HS-27A (cell line): ENCODE measurements at places on chromosomes 5 and 9.

GRCh38 chr5:157343842-157344790, 78.2 kb downstream of the CYFIP2 start:
- DNase-seq = no peak

DNA sequence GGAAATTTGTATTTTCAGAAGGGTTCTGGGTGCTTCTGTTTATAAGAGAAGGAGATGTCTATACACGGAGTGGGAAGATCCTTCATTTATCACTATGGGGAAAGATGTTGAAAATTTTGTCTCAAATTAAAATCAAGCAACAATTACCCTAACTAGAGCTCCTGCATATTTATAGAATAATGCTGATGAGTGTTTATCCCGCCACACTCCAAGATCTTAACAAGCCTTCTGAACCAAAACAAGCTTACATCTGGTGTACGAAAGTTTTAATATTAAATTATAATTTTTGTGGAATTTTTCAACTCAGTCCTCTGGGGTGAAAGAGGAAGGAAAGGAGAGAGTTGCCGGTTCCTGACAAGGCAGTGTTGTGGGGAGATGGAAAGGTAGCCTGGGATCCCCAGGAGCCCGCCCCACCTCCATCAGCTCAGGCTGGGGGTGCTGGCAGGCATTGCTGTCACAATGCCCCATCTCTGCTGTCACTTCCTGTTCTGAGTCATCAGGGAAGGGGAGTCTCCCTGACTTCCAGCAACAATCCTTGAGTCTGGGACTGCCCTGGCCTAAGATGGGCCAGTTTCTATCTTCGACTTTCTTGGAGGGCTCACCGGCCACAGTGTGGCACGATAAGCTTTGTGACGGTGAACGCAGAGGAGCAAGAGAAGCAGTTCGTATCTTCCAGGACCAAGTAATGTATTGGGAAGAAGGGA, 64.5 kb downstream of the ERAP1 start:
- DNase-seq = no peak

DNA sequence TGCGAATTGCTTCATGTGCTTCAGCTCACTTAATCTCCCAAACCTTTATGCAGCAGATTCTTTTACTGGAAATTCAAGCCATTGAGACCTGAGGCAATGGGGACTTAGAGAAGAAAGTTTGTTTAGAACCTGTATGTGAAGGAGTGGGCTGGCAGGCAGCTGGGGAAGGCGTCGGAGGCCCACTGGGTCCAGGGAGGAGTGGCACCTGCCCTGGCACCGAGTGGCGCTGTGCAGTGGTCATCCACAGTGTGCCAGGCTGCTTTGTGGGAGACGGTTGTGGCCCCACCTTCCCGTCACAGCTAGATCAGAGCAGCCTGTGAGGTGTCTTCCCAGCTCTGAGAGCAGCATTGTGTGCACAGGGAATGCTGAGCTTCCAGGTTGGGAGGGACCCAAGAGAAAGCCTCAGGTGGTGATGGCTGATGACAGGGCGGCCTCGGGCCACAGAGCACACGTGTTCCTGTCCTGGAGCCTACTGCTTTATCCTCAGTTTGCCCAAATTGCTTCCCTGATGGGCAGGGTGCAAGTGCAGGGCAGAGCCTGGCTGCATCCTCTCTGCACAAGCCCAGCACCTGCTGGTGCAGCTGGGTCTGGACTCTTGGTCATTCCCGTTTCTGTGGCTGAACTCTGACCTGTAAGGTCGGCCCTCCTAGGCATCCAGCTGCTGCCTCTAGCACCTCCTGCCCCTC, 175.2 kb downstream of the CACNA1B start:
- DNase-seq = no peak

DNA sequence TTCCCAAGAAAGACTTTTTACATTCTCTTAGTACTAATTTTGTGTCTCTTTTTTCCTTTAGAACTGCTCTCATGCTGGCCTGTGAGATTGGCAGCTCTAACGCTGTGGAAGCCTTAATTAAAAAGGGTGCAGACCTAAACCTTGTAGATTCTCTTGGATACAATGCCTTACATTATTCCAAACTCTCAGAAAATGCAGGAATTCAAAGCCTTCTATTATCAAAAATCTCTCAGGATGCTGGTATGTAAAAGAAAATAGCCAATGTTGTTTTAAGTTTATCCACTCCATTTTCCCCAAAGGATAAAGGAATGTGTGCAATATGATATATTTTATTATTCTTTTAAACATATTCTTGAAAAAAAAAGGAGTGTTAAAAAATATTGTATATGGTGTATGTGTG, 27.3 kb upstream of the TTC23L start:
- peak; percentile 50 for DNase-seq

GRCh38 chr5:58440901-58441460, 18.9 kb downstream of the PLK2 start:
- no peak for DNase-seq

- DNase-seq = no peak
Observed at GRCh38 chr5:86442036-86442745, 175.6 kb upstream of the COX7C start.

GRCh38 chr9:82539856-82540579, 522.9 kb downstream of the RASEF start:
- DNase-seq = no peak

DNA sequence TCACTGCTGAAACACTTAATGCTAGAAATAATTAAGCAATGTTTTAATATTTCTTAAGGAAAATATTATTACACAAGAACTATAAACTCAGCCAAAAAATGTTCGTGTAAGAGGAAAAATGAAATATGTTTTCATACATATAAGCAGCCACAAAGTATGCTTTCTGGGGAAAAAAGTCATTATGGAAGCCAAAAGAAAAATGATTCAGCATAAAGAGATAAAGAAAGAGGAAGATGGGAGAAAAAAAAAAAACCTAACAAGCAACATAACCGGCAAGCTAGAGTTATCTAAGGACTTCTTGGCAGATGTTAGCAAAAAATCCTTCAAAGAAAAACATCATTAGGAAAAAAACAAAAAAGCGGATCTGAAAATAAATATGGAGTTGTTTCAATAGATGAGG, 179.1 kb downstream of the MUSK start:
- DNase-seq = no peak

DNA sequence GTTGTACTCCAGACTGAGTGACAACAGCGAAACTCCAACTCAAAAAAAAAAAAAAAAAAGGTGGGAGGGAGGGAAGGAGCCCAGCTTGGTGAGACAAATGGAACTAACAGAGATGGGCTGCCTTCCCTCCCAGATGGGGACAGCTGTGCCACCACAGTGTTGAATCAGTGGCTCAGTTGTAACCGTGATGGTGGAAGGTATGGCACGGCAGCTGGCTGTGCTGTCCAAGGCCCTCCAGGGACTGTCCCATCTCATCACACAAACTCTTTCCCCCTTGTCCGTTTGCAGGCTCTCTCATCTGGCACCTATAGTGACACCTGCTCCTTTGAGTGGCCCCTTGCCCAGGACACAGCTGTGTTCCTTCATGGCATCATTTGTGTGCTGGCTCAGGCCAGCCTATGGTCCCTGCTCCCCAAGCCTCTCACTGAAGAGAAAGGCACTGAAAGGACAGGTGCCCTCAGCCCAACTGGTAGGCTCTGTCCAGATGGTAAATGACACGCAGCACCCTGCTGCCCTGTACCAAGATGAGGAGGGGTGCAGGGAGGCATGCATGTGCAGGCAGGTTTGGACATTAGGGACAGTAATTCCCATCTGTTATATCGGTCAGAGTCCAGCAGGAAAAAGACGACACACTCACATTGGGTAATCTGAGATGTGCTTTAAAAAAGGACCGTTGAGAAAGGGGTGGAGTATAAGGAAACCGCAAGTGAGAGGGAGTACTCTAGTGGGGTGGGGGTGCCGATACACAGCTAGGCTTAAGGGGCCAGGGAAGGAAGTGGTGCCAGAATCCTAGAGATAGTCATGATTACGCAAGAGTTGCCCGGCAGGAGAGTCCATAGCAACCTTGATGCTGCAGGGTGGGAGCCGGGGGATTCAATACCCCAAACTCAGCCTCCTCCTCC, 4.3 kb downstream of the SMIM33 start:
- DNase-seq = no peak

DNA sequence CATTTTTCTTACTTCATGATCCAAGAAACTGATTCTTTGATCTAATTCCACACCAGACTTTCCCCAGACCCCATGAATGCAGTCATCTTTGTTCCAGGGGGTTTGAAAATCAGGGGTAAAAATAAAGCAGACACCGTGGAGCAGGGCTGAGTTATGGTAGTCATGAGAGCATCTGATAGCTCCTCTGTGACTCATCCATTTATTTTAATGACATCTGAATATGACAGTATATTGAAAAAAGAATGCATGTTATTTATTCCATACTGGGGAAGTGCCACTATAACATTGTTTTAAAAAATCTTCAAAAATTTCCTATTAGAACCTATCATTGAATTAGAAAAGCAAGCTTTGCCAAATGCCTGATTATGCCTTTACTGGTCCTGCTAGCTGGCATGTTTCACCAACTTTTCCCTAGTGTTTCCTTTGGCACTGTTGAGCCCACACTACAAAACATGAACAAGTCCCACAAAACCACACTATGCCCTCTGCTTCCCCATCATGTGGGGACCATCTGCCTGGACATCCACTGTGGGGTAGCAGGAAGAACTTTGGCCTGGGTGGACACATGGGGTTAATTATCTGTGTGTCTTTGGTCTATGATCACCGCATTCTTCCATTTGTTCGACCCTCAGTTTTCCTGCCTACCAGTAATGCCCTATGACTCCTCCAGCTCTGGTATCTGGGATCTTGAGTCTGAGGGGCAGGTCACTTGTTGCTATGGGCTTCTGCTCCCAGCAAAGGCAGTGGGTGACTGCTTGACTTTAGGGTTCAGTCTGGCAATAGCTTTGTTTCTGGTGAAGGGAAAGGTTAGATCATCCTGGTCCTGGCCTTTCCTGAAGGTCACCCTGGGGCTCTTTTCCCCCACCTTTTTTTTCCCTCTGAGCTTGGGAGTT, 82.7 kb upstream of the PANK3 start:
- no peak for DNase-seq

- DNase-seq = no peak
Observed at GRCh38 chr9:132780230-132781007, 97.7 kb downstream of the AK8 start.

- DNase-seq = no peak
Observed at GRCh38 chr9:75108571-75108970, 20.3 kb downstream of the OSTF1 start.

DNA sequence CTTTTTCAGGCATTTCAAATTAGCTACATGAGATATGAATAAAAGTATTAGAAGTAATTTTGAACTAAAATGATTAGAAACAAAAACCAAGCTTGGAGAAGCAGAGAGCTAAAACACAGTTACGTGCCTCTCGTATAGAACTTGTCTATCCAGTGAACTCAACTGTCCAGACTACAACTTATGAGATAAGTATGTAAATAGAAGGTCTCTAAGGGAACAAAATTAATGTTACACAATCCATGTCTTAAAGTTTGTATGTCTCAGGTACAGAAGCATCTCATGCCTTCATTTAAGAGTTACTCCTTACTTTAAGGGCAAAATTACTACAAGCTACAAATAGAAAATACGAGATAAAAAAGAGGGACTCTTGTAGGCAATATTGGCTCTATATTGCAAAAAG, 316.8 kb downstream of the CETN3 start:
- DNase-seq = no peak

- no peak for DNase-seq
Observed at GRCh38 chr9:21317956-21318923, 13.1 kb upstream of the IFNA5 start.

DNA sequence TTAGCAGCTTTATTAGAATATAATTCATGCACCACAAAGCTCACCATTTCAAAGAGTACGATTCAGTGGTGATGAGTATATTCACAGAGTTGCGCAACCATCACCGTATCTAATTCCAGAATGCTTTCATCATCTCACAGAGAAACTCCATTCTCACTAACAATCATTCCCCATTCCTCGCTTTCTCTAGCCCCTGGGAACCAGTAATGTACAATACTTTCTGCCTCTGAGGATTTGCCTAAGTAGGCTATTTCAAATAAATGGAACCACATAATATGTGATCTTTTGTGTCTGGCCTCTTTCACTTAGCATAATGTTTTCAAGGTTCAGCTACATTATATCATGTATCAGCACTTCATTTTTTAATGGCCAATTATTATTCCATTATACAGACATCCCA, 145.1 kb upstream of the ADAMTS16 start:
- no peak for DNase-seq

GRCh38 chr9:94720846-94721549, 5.5 kb upstream of the AOPEP start:
- no peak for DNase-seq

GRCh38 chr9:129079829-129080228, 1.1 kb upstream of the DOLPP1 start:
- DNase-seq = no peak

DNA sequence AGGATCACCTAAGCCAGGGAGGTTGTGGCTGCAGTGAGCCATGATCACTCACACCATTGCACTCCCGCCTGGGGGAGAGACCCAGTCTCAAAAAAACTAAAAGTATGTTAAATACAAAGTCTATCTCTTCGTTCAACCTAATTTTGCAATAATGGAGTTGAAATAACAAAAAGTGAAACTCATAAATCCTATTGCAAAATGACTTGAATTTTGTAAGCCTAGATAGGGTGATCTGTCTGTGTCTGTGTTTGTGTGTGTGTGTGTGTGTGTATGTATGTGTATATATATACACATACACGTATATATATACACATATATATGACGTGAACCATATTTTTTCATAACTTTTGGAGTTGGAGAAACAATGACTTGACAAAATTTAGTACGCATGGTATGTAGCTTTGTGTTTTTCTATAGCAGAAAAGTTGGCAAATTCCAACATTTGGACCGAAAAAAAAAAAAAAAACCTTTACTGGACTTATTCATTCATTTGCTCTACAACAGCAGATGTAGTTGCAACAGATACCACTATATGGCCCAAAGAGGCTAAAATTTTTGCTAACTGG, 76.9 kb upstream of the CDH6 start:
- DNase-seq = no peak

DNA sequence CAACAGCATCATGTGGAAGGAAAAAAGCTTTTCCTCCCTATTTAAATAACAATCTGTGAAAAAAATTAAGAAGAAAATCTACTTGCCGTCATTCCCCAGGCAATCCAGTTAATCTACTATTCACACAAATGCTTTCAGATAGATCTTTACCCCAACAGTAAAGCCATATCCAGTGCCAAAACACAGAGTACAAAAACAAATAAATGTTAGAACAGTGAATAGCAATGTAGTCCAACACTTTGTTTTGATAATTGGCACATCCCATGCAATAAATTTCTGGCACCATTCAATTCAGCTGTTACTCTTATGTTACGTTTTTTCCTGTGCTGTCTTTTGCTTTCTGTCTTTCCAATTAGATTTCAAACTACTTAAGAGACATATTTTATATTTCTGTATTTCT, 2245.5 kb upstream of the WWC1 start:
- no peak for DNase-seq

- DNase-seq = no peak
Observed at GRCh38 chr9:124813041-124813440, 36.1 kb downstream of the OLFML2A start.

- no peak for DNase-seq
Observed at GRCh38 chr9:127856729-127857116, 2.3 kb upstream of the ENG start.

DNA sequence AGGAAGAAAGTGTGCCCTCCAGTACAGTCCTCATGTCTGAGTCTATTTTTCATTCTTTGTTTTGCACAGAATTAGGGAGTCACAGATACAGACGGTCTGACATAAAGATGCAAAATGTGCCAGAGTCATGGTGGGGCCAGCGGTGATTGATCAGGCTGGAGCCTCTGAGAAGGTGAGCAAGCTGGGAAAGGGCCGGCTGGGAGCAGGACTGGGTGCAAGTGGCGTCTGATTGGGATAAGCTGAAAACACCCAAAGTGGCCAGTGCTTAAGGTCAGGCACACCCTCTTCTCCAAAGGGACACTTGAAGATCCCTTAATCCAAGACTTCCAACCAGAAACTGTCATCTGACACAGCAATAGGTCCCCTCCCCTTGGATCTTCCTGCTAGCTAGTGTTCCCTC, 32.6 kb downstream of the FSTL4 start:
- no peak for DNase-seq
